Stimulated activated CD4-positive, alpha-beta T cell treated with anti-CD3 and anti-CD28 coated beads, Interleukin-4, amount 100 ng/mL, for 4 hours (primary cell): ENCODE measurements at places on chromosomes 7 and 10.

DNA sequence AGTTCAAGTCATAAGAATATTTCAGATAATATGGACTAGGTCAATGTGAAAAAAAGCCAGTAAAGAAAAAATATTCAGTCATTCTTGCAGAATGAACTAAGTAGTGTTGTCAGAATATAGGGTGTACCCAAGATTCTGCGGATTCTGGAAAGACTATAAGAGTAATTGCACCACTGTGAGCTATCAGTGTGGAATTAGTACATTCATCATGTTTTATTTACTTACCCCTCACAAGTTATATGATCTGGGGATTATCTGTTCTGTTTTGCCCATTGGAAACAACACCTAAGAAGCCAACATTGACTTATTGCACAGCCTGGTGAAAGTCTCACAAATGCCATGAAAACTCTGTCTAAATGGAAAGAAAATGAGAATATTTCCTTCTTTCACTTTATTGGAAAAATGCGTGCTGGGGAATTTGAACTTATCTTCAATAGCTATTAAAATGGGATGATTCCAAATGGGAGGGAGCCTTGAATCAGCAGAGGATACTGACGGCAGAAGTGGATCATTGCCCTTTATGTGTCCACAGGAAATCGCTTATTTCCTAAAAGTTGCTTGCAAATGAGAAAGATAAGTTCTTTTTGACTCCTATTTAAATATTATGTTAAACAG, 563.3 kb upstream of the POM121L12 start:
- no peak for DNase-seq

DNA sequence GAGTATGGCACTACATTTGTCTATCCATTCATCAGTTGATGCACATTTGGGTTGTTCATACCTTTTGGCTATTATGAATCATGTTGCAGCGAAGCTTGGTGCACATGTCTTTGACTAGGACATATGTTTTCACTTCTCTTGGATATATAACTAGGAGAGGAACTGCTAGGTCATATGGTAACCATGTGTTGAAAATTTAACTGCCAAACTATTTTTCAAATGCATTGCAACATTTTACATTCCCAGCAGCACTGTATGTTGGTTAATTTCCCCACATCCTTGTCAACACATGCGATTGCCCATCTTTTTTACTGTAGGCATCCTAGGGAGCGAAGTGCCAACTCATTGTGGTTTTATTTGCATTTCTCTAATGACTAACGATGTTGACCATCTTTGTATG, 183.4 kb downstream of the PRKCQ start:
- no peak for DNase-seq

DNA sequence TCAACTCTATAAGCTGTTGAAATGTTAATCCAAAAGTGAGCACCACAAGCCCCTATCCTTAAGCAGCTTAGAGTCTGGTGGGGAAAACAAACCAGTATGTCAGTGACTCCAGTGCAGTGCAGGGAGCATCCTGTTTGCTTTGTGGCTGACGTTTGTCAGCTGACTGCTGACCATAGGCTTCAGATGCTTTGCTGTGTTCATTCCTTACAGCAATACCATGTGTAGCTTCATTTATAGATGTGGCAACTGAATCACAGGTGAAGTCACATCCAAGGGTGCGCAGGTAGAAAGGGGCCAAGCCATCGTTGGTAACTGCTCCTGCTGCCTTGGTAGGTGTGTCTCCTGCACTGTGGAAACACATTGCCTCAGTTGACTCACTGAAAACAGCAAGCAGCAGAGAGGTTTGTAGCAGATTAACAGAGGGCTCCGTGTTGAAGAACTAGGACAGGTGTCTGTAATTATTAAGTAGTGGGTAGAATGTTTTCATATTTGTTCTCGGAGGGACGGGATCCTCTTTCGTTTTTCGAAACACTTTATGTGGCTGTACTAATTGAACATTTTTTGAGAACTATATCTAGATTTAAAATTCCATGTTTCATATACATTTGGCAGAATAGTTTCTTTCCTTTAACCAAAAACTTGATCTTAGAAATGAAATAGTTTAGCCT, 2.0 kb downstream of the INSIG1 start:
- DNase-seq = peak; percentile 29

DNA sequence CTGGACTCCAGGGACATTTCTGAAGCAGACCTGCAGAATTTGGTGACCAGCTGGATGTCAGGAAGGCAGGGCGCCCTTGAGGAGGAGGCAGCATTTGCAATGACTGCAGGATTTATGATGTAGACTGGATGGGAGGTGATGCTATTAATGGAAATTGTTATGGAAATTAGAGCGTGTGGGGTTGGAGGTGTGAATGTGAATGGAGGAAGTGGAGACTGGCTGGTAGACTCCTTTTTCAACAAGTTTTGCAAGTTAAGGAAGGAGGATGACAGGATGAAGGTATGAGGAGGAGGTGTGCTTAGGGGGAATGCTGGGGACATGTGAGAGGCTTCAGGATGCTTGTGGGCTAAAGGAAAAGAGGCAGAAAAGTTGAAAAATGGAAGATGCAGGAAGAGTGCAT, 137.0 kb downstream of the TMEM178B start:
- no peak for DNase-seq

DNA sequence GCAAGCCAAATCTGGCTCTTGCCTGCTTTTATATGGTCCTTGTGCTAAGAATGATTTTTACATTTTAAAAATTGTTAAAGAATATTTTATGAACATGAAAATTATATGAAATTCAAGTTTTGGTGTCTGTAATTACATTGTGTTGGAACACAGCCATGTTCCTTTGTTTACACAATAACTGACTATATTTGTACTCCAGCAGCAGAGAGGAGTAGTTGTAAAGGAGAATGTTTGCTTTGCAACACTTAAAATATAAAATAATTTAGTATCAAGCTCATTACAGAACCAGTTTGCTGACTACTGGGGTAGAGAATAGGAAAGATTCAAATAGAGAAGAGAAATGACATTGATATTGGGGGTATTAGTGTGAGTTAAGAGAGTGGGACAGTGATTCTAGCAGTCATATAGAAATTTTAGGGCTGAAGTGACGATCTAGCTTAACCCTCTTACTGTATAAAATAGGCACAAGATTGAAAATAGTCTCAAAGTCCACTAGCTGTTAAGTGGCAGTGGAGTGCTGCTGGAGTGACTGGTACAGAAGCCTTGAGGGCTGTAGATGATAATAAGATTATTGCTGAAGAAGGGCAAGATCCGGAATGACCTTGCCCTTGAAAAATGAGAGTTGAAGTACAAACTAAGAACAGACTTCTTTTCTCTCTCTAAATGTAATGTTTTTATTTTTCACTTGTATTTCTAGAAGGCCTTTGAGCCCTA, 28.2 kb downstream of the SGPL1 start:
- no peak for DNase-seq

DNA sequence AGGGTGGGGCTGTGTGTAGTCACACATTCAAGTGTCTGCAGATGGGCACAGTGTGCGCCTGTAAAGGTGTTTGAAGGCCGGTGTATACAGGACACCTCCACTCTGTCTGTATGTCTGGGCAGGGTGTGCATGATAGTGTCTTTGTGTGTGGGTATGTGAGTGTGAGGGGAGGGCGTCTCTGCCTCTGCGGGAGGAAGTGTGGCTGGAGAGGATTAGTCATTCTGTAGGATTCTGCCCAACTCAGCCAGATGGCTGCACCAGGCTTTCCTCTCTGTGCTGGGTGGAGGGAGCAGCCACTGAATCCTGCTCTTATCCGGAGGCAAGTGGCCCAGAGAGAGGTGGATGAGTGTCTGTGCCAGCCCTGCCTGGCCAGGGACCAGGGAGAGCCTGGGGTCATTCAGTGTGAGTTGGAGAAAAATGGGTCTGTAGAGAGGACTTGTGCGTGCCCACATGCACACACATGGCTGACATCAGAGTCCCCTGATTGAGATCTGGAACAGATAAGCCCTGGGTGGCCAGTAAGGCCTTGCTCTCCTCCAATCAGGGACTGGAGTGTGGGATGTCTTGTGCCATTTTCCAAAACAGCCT, 1.7 kb downstream of the SFXN3 start:
- DNase-seq = peak; percentile 75

GRCh38 chr10:22593636-22594198, 120.7 kb downstream of the PIP4K2A start:
- DNase-seq = no peak

- no peak for DNase-seq
Observed at GRCh38 chr7:30144657-30145306, 10.0 kb downstream of the MTURN start.

DNA sequence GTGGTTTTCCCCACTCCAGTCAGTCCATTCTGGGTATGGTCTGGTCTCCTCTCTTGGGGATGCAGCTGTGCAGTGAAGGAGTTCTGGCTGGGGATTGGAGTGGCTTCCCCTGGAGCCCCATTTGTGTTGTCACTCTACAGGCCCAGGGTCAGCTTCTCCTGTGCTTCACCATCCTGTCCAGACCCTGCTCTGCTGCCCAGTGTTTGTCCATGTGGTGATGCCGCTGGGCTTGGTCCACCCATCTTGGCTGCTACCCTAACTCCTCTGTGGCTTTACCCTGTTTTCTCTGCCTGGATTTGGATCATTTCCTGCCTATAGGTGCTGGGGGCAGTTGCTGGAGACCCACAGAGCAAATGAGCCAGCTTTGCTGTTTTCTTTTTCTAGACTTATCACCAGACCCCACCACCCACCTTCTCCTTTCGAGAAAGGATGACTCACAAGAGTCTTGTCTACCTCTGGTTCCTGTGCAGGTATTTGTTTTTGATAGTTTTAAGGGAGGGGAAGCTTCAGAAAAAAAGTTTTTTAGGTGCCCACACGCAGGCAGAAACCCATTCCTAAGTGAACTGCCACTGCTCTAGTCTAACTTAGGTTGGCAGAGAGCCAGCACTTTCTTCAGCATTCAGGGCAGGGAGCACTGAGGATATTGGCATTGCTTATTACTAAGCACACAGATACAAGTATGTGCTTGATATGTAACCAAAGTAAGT, 8.5 kb downstream of the ZDHHC16 start:
- DNase-seq = peak; percentile 57
